ENCODE measurements at places on chromosomes 7 and 10.

GRCh38 chr10:31920538-31920937, 8.1 kb downstream of the ARHGAP12 start:
- no peak for DNase-seq

GRCh38 chr7:15219758-15220157, 317.2 kb upstream of the DGKB start:
- DNase-seq: no peak

GRCh38 chr10:31314256-31315150, 4.5 kb upstream of the ZEB1 start:
- DNase-seq: no peak

DNA sequence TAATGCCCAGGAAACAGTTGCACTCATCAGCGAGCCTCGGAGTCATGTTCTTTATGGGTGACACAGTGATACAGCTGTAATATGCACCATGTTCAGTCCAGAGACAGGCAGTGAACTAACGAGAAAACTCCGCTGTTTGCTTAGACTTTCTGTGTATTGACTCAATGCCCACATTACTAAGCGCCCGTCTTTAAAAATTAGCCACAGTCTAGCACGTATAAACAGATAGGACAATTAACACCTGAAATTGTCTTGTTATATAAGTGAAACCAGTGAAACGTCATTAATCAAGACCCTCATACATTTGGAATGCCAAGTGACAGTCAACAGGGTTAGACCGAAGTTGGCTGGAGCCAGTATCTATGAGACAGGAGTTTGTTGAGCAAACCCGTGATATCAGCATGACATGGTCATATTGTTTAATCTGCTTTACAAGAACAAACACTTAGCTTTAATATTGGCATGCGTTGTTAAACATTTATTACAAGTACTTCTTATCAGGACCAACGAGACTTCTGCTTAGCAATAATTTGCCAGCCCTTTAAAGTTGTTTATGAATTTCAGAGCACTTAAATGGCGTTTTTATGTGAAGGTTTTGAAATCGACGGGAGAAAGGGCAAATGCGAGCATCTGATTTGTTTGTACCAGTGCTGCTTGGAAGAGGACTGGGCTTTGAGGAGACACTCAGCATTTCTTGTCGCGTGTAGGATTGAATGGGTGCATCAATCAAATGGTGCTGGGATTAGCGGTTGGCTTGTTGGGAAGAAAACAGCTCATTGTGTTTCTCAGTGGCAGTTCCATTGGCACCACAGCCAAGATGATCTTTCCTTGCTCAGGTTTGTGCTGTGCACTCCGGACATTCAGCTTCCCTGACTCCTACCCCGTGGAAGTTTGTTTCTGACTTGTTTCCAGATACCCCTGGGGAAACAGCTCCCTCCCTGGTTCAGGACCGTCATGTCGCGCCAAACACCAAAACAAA, 56.3 kb downstream of the CAMK1D start:
- DNase-seq: peak; percentile 77

DNA sequence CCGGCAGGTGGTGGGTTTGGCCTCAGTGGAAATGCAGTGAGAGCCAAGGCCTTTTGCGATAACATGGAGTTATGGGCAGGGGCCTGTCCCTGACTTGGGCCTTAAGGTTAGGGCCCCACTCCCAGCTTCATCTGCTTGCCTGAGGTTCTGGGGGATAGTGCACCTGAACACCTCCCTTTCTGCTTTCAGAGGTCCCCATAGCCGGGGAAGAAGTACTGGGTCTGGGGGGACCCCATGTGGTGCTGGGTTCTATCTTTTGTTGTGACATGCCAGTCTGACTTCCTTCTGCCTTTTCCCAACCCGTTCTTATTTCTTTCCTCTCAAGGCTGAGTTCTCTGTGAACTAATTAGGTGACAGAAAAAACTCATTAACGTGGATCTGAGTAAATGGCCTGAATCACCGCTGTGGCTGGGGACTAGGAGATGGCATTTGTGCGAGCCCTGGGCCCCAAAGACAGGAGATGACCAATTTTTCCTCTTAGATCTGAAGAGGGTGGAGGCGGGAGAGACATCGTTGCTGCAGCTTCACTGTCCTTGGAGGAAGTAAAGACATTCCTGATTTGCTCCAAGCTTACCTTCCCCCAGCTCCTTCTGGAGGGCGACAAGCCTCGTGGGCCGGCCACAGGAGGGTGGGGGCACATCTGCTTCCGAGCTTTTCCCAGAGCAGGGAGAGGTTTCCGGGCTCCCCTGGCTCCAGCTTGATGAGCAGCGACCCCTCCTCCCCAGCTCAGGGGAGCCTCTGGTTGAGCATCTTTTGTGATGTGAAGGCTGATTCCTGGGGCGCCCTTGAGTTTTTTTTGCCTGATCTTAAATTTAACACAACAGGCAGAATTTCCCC, 2.0 kb downstream of the AGAP3 start:
- DNase-seq: peak; percentile 40

- no peak for DNase-seq
These were observed 715.3 kb downstream of the NXPH1 start for GRCh38 chr7:9148687-9149086.

- peak; percentile 45 for DNase-seq
These were observed at the start of gene GJC3 for GRCh38 chr7:99928994-99929729. TSS of gene GJC3 (minus strand) at chr7:99929620. CDS start at chr7:99929620, 0 bp downstream.

DNA sequence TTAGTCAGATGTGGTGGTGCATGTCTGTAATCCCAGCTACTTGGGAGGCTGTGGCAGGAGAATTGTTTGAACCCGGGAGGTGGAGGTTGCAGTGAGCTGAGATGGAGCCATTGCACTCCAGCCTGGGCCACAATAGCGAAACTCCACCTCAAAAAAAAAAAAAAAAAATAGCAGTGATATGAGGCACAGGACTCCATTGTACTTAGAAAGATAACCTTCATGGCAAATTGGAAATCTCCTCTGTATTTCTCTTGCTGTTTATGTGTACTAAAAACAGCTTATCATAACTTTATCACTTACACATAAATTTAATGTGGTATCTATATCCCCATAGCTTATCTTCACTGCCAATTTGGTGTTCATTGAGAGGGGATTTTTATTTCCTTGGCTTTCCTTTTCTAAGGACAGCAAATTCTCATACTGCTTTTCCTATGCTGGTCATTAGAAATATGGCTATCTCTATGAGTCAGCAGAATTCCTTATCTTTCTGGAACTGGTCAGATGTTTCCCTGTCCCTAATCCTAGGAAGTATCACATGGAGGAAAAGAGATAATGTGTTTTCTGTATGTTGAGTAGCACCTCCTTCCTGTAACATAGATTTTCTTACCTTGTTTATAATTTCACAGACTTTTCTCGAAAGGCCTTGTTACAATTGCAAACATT, 40.6 kb upstream of the ZEB1 start:
- DNase-seq: peak; percentile 69

GRCh38 chr10:94427166-94427565, 24.8 kb downstream of the TBC1D12 start:
- no peak for DNase-seq

DNA sequence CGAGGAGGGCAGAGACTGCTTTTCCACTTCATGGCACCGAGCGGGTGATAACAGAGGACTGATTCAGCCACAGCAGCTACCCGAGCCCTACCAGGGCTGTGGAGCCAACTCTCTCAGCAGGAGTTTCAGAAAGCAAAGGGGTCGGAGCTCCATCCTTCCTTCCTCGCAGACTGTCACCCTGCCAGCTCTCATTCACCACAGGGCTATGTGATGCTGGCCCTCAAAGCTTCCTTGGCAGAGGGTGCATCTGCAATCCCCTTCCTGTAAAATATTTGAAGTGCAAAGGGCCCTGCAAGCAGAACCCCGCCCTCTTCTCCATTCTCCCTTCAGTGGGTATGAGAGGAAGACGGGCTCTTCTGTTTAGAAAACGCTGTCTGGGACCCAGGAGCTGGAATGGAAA, 105.3 kb upstream of the LYZL2 start:
- no peak for DNase-seq

DNA sequence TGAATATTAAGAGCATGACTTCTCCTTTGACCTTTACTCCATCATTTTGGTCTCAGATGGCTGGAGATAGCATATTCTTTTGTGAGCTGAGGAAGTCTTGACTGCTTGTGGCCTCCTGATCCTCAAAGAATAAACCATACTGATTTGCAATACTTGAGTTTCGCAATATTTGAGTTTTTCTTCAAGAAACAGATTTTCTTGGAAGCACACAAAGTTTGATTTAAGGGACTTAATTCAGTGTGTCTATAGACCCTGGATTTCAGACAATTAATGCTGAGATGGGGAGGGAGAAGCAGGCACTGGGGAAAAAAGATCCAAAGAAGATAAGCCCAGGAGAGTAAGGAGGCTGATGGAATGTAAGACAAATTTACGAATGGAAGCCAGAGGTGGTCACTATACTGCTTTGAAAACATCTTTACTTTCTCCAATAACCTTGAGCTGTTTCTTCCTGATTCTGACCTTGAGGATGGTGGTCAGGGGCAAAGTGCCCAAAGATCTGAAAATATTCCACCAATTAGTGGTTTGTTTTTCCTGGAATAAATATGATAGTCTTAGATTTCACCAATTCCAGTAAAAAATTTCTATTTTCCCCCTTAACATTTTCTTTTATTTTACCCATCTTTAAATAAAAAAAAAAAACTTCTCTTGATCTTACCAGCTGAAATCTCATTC, 7.5 kb downstream of the EPDR1 start:
- DNase-seq: peak; percentile 46

DNA sequence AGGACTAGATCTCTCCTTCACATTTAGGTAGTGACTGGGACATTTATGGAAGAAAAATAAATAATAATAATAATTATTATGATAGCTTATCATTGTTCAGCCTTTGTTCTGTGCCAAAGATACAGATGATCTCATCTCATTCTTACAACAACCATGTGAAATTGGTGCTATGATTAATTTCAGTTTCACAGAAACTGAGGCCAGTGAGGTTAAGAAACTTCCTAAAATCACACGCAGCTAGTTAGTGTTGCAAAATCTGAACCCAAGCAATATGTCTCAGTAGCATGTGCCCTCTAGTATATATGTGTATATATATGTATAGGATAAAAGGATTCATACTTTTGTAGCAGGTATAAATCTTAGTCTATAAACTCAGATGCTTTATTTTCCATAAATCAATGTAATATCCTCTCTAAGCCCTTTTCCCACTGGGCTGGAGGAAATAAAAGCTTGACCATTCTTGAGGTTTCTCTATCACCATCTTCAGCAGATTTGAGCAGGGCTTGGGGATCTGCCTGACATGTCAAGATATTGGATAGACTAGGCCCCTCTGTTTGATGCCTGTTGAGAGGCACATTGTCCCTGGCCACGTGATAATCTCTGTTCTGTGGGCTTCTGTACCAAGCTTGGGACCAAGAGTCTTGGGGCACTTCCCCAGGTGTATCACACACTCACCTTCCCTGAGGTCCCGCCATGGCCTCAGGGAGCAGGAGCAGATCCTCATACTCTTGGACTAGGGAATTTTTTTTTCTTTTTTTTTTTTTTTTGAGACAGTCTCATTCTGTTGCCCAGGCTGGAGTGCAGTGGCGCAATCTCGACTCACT, 172.6 kb upstream of the NRP1 start:
- DNase-seq: no peak

GRCh38 chr10:7788639-7789286, 786 bp downstream of the ATP5F1C start:
- DNase-seq: peak; percentile 23

DNA sequence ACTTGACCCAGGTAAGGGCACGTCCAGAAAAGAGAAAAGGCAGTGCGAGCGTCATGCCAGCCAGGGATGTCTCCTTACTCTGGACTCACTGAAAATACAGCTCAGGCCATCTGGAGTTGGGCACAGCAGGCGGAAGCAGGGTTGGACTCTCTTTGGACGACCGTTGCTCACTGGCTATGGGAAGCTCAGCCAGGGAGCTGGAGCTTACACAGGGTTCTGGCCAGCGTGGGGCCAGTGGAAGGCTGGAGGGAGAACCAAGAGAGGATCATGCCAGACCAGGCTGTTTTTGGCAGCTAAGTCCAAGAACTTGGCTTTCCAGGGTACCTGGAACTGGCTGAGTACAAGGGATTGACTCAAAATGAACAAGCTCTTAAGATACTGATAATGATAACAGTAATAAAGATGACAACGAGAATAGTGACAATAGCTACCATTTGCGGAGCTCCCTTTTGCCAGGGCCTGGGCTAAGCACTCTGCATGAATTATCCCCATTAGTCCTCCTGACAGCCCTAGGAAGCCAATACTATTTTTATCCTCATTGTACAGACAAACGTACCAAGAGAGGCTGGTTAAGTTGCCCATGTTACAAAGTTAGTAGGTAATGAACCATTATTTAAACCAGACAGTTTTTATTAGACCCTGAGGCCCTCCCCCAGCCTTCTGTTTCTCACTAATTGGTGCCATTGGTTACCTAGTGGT, 177.6 kb downstream of the PTPN20 start:
- no peak for DNase-seq

DNA sequence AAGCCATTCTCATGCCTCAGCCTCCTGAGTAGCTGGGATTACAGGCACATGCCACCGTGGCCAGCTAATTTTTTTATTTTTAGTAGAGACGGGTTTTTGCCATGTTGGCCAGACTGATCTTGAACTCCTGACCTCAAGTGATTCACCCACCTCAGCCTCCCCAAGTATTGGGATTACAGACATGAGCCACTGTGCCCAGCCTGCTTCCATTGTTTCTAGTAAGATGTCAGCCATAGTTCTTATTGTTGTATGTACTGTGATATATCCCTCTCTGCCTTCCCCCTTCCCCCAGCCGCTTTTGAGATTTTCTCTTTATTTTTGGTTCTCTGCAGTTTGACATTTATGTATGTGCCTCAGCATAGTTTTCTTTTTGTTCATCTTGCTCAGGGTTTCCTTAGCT, 87.9 kb upstream of the KLF14 start:
- no peak for DNase-seq

Data from fibroblast of villous mesenchyme (primary cell).